Hepatocyte (in vitro differentiated cells): ENCODE measurements at places on chromosomes 3 and 15. TPM values are rescaled to one million over a fixed set of nuclear protein-coding genes. Genes with fewer than 3 reads are reported as not detected.

GRCh38 chr3:16264174-16264707, 502 bp downstream of the DPH3 start:
- peak overlapping the region; percentile 78 for H3K27ac ChIP-seq
- peaks cover 23% of the 10 kb centered on the region for H3K4me1 ChIP-seq
- H3K27me3 ChIP-seq, result no peaks in the 10 kb centered on the region
- no peaks in the 10 kb centered on the region for H3K36me3 ChIP-seq
- DNase-seq, result no peak
- H3K4me3 ChIP-seq, result peak overlapping the region; percentile 40

GRCh38 chr3:32401556-32402081, 10.0 kb downstream of the CMTM7 start:
- no peaks in the 10 kb centered on the region for H3K27me3 ChIP-seq
- peak overlapping the region; percentile 22 for H3K4me3 ChIP-seq
- DNase-seq, result peak; percentile 69
- no peaks in the 10 kb centered on the region for H3K36me3 ChIP-seq

DNA sequence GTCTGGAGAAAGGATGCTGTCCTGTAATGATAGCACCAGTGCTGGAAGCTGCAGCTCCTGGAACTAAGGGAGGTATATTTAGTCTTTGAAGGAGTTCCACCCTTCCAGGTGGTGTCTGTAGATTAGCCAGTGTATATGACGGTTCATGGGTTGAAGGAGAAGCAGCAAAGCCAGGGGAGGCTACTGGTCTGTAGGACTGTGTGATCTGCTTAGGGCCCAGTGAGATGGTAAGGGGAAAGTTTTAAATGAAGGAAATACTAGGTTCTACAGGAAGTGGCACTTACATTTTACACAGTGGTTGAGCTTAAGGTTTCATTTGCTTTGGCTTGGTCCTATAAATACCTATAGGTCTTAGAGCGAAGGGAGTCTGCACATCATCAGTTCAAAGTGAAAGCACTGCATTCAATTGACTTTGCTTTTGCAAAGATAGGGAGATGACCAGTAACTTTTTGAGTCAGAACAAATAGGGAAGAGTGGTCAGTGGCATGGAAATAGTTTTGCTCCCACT, 5.6 kb downstream of the SLC25A38 start:
- H3K27ac ChIP-seq, result no peak overlapping the region
- DNase-seq, result no peak
- no peaks in the 10 kb centered on the region for H3K27me3 ChIP-seq
- H3K36me3 ChIP-seq, result no peaks in the 10 kb centered on the region
- H3K4me3 ChIP-seq, result no peak overlapping the region
- peaks cover 26% of the 10 kb centered on the region for H3K4me1 ChIP-seq

GOLGA6L9 gene
- total RNA-seq, result 2.2 and 3.3 TPM in 2 replicates

ARNT2 gene
- 4.6 and 5.3 TPM in 2 replicates for total RNA-seq

- no peak for DNase-seq
- no peaks in the 10 kb centered on the region for H3K36me3 ChIP-seq
- no peaks in the 10 kb centered on the region for H3K4me1 ChIP-seq
- no peak overlapping the region for H3K27ac ChIP-seq
Measured at GRCh38 chr3:17510265-17510664, 232.2 kb downstream of the TBC1D5 start.

- H3K27ac ChIP-seq, result no peak overlapping the region
- no peaks in the 10 kb centered on the region for H3K36me3 ChIP-seq
- H3K4me3 ChIP-seq, result no peak overlapping the region
- H3K4me1 ChIP-seq, result no peaks in the 10 kb centered on the region
- no peak for DNase-seq
Measured at GRCh38 chr3:182292591-182292990, 500.7 kb upstream of the ATP11B start.

C3orf85 gene
- total RNA-seq, result 19.3 and 33.4 TPM in 2 replicates

DNA sequence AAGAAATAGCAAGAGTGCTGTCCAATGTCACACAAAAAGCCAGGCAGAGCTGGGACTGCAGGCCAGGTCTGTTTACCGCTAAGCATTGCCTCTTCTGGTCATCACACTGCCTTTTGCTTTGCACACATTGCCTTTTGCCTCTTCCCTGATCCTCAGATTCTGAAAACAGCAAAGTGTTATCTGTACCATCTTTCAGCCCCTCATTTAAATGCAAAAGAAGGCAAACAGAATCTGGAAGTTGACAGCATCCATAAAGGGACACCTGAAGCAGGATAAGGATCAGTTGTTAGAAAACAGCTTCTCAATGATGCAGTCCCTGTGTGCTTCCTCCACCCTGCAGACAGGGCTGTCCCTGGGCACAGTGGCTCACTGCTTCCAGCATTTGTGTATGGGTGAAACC, 106.7 kb upstream of the RAD18 start:
- no peaks in the 10 kb centered on the region for H3K4me1 ChIP-seq
- H3K4me3 ChIP-seq, result no peak overlapping the region
- H3K27ac ChIP-seq, result no peak overlapping the region
- no peak for DNase-seq
- no peaks in the 10 kb centered on the region for H3K27me3 ChIP-seq

DNA sequence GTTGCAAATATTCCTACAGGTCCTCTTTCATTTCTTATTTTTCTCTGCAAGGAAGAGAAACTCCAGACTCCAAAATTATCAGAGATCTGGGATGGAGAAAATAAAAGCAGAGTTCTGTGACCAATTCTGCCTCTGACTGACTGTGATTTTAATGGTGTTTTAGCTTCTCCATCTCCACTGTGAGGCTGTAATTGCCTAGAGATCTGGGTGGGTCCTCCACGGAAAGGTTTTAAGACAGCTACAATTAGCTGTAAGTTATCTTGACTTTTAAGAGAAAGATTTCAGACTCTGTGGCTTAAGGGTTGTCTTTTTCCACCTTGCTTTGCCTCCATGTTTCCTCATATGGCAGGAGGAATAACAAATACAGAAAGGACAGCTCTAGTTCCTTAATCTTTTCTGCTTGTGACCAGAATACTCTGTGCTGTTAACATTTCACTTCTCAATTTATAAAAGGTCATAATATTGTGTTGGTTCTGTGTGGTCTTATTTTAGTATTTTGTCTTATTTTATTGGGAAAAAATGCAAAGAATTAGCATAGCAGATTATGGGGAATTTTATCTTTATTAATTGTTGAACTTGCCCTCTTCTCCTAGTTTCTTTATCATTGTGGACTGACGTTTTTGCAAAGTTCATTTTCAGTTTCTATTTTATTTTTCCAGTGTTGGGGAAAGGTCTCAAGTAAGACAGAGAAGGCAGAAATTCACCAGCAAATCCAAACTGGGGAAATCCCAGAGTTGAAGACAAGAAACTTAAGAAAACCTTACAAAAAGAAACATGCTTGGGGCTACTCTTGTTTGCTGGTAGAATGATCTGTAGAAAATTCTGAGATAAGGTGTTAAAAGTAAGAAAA, 157.9 kb downstream of the RAP2B start:
- no peak overlapping the region for H3K4me3 ChIP-seq
- no peak for DNase-seq
- H3K4me1 ChIP-seq, result no peaks in the 10 kb centered on the region
- no peaks in the 10 kb centered on the region for H3K36me3 ChIP-seq
- H3K27me3 ChIP-seq, result no peaks in the 10 kb centered on the region
- H3K27ac ChIP-seq, result peak overlapping the region; percentile 3

- H3K27me3 ChIP-seq, result peaks cover 12% of the 10 kb centered on the region
- peak overlapping the region; percentile 83 for H3K27ac ChIP-seq
- peaks cover 48% of the 10 kb centered on the region for H3K4me1 ChIP-seq
- DNase-seq, result peak; percentile 57
- H3K36me3 ChIP-seq, result no peaks in the 10 kb centered on the region
Measured at GRCh38 chr3:194686816-194687637, 1.3 kb downstream of the FAM43A start.

DNA sequence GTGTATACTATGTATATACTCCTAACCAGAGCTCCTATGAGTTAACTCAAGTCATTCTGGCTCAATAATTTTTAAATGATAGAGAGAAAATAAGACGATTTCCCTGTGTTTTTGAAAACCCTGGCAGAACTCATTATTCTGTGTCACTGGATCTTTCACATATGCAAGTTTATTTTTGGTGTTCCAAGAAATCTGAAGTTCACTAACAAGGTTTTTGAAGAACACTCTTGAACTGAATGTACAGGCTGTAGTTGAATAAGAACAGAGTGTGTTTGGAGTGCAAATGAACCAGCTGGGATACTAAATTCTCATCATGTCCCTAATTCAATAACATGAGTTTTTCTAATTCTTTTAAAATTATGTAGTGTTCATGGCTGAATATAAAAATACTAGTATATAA, 466.9 kb upstream of the SUCLG2 start:
- H3K27ac ChIP-seq, result no peak overlapping the region
- no peak overlapping the region for H3K4me3 ChIP-seq
- H3K4me1 ChIP-seq, result no peaks in the 10 kb centered on the region

- H3K27me3 ChIP-seq, result no peaks in the 10 kb centered on the region
- no peak overlapping the region for H3K4me3 ChIP-seq
- H3K27ac ChIP-seq, result no peak overlapping the region
- no peaks in the 10 kb centered on the region for H3K36me3 ChIP-seq
- no peaks in the 10 kb centered on the region for H3K4me1 ChIP-seq
- DNase-seq, result peak; percentile 7
Measured at GRCh38 chr3:94036909-94037507, 8.6 kb upstream of the STX19 start.

FGF7 gene
- total RNA-seq, result 13.0 and 18.9 TPM in 2 replicates

NRROS gene
- total RNA-seq, result 0.33 and 0.36 TPM in 2 replicates

DNA sequence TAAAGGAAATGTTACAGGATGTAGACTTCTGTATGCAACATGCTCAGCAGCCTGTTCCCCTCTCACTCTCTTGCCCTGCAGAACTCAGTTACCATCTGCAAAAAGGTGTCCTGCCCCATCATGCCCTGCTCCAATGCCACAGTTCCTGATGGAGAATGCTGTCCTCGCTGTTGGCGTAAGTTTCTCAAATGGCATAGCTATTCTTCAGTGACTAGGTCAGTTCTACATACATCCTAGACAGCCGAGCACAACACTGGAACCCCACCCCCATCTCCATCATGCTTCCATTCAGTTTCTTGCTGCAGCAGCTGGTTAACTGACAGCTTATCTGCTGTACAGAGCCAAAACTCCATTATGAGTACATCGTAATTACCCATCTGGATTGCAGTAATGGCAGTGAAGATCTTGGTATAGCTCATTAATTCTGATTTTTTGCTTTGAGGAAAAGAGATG, 4.5 kb downstream of the THBS1 start:
- no peaks in the 10 kb centered on the region for H3K27me3 ChIP-seq
- no peak overlapping the region for H3K27ac ChIP-seq

LRRC31 gene
- 6.1 and 6.5 TPM in 2 replicates for total RNA-seq

OPA1 gene
- total RNA-seq, result 49.0 TPM in 2 replicates

GRCh38 chr3:134898181-134898754, 103.2 kb downstream of the EPHB1 start:
- no peaks in the 10 kb centered on the region for H3K36me3 ChIP-seq
- H3K27ac ChIP-seq, result no peak overlapping the region
- H3K4me3 ChIP-seq, result no peak overlapping the region
- no peak for DNase-seq

- no peaks in the 10 kb centered on the region for H3K27me3 ChIP-seq
- H3K4me1 ChIP-seq, result no peaks in the 10 kb centered on the region
- H3K4me3 ChIP-seq, result no peak overlapping the region
Measured at GRCh38 chr3:88180398-88180999, 30.7 kb downstream of the C3orf38 start.

DNA sequence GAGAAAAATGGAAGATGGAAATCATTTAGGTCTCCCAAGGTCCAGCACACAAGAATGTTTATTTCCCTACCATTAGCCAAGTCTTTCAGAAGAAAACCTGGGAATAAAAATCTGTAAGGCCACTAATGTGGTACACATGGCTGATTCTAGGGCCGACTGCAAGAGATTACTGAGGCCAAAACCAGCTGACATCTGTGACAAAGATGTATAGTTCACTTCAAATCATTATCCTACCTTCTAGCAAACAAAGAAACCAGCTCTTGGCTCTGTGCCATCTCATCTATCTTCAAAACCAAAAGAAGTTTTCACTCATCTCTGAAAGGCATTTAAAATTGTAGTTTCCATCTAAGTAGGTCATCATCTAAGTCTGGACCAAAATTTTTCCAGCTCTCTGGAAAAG, 43.9 kb downstream of the ERC2 start:
- H3K27ac ChIP-seq, result peak overlapping the region; percentile 59
- H3K36me3 ChIP-seq, result no peaks in the 10 kb centered on the region
- DNase-seq, result no peak

GRCh38 chr3:62371720-62372591, 1.4 kb downstream of the FEZF2 start:
- no peak for DNase-seq
- H3K4me1 ChIP-seq, result peaks cover 11% of the 10 kb centered on the region
- peaks cover 98% of the 10 kb centered on the region for H3K27me3 ChIP-seq
- no peaks in the 10 kb centered on the region for H3K36me3 ChIP-seq

TPRG1 gene
- total RNA-seq, result 0.16 and 0.43 TPM in 2 replicates

- DNase-seq, result no peak
- H3K27ac ChIP-seq, result no peak overlapping the region
- H3K27me3 ChIP-seq, result no peaks in the 10 kb centered on the region
- H3K4me1 ChIP-seq, result peaks cover 3% of the 10 kb centered on the region
- no peaks in the 10 kb centered on the region for H3K36me3 ChIP-seq
Measured at GRCh38 chr3:10185804-10186762, 21.4 kb downstream of the IRAK2 start.

TEX55 gene
- total RNA-seq, result not detected in 2 replicates

NBEAL2 gene
- 23.6 and 38.6 TPM in 2 replicates for total RNA-seq

DNA sequence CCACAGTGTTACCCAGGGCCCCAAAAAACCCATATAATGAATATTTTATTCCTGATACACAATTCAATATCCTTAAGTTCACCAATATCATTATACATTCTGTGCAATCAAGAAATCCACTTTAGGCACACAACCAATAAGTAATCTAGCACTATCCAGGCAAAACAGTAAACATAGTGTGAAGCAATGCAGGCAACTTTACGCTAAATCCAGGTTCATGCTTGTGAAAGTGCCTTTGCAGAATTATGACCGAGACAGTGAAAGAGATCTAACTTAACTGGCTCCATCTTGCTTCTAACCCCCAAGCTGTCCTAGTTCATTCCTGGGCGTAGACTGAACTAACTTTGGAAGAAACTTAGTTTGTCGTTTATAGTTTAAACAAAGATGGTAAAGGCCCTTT, 34.2 kb upstream of the INO80 start:
- no peaks in the 10 kb centered on the region for H3K27me3 ChIP-seq
- H3K27ac ChIP-seq, result no peak overlapping the region
- H3K36me3 ChIP-seq, result no peaks in the 10 kb centered on the region
- no peak overlapping the region for H3K4me3 ChIP-seq
- DNase-seq, result no peak
- no peaks in the 10 kb centered on the region for H3K4me1 ChIP-seq

- H3K27ac ChIP-seq, result no peak overlapping the region
- H3K36me3 ChIP-seq, result no peaks in the 10 kb centered on the region
- no peaks in the 10 kb centered on the region for H3K27me3 ChIP-seq
Measured at GRCh38 chr15:39748276-39748675, 34.4 kb downstream of the FSIP1 start.

- H3K27me3 ChIP-seq, result no peaks in the 10 kb centered on the region
- H3K27ac ChIP-seq, result no peak overlapping the region
- peak; percentile 61 for DNase-seq
- H3K36me3 ChIP-seq, result no peaks in the 10 kb centered on the region
- peaks cover 9% of the 10 kb centered on the region for H3K4me1 ChIP-seq
- H3K4me3 ChIP-seq, result no peak overlapping the region
Measured at GRCh38 chr3:72161881-72162595, 377.1 kb upstream of the PROK2 start.
